ENCODE measurements at places on chromosomes 3 and 15.

DNA sequence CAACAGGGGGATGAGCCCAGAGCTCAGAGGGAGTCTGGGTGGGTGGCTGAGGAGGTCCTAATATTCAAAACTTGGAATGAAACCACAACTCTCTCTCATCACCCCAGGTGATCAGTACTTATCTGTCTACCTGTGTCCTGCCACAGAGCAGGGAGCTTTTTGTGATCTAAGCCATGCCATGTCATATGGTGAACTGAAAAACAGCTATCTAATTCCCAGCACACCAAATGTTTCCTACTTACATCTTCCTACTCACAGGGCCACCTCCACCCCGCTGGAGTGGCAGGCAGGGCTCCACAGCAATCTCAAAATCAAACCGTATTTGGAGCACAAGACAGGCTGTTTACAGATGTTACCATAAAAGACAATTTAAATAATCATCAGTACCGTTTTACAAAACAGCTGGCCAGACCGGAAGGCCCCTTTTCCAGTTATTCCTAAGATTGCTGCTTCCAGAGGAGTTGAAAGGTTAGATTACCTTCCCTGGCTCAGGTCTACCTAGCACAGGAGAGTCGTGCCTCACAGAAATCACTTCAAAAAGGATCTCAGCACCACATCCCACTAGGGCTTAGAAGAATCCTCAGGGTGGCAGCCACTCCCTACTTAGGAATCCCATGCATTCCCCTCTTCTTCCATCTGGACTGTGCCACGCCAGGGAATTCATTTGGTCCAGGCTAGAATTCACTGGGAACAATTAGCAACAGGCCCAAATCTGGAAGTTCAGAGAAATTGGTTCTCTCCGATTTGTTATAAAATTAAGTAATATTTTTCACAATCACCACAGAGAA is 226.6 kb upstream of the IL12A start:
- DNase-seq, result peak; percentile 72

DNA sequence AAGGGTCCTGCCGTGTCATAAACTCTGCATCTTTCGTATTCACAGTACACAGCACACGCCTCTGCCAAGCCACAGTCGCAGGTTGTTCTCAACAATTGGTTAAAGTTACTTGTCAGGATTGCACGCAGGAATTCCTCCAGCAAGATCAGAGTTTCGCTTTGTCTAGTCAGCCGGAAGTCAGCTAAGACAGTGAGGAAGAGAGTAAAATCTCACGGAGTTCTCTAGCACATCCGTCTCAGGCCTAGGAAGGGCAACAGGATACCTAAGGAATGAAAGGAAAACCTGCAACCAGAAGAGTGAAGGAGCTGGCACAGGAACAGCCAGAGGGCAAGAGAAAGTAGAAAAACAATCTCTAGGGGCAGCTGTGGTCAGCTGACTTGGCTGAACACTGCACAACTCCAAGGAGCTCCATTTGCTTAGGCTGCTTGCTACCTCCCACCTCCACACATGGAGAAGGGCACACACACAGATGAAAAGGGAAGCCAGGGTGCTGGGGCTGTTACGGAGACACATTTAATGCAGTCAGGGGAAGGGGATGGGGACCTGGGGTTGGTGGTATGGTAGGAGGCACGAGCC is 23.7 kb downstream of the RORA start:
- DNase-seq, result no peak

DNA sequence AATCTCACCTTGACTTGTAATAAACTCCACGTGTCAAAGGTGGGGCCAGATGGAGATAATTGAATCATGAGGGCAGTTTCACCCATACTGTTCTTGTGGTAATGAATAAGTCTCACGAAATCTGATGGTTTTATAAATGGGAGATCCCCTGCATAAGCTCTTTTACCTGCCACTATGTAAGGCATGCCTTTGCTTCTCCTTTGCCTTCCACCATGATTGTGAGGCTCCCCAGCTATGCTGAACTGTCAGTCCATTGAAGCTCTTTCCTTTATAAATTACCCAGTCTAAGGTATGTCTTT is 45.5 kb downstream of the SUCNR1 start:
- no peak for DNase-seq

DNA sequence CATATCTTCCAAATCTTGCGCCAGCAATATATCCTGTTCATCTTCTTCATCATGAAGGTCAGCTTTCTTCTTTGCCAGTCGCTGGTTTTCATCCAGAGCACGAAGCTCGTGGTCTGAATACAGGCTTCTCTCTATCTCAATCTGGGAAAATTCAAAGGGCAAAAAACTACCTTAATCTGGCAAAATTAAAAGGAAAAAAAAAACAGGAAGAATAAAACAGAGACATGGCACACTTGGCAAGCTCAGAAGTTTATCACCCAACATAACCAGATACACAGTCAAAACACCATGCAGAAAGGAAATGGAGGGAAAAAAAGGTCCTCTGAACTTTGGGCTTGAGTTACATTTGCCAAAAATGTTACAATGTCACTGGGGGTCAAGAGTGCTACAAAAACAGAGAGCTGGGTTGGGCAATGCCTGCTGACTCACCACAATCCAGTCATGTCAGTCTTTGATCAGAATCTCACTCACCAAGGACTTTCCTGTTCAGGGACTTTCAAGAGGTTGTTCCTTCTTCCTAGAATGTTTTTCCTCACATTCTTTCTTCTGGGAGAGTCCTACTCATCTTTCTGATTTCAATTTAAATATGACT is 1.5 kb downstream of the MRPL46 start:
- peak; percentile 18 for DNase-seq
